RWPE1 (cell line): ENCODE measurements at places on chromosomes 2 and 18.
A peak's percentile ranks its signal among the peaks of the same experiment; 100 is the strongest.

DNA sequence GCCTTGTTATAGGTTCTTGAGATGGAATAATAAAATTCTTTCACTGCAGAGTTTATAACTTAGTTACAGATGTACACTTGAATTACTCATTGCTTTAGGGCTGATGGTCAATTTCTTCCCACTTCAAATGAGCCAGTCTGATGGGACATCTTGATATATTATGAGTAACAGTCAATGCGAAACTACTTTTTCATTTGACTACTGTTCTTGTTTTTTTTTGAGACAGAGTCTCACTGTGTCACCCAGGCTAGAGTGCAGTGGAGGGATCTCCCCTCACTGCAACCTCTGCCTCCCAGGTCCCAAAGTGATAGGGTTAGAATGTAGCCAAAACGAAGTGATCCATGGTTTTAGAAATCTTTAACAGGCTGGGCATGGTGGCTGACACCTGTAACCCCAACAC is 57.1 kb downstream of the ST3GAL5 start:
- no peak for DNase-seq

GRCh38 chr2:200156166-200156835 is 150.2 kb upstream of the SPATS2L start:
- DNase-seq = peak; percentile 82

- DNase-seq = no peak
Observed at GRCh38 chr2:19150726-19151125, 207.7 kb downstream of the OSR1 start.

DNA sequence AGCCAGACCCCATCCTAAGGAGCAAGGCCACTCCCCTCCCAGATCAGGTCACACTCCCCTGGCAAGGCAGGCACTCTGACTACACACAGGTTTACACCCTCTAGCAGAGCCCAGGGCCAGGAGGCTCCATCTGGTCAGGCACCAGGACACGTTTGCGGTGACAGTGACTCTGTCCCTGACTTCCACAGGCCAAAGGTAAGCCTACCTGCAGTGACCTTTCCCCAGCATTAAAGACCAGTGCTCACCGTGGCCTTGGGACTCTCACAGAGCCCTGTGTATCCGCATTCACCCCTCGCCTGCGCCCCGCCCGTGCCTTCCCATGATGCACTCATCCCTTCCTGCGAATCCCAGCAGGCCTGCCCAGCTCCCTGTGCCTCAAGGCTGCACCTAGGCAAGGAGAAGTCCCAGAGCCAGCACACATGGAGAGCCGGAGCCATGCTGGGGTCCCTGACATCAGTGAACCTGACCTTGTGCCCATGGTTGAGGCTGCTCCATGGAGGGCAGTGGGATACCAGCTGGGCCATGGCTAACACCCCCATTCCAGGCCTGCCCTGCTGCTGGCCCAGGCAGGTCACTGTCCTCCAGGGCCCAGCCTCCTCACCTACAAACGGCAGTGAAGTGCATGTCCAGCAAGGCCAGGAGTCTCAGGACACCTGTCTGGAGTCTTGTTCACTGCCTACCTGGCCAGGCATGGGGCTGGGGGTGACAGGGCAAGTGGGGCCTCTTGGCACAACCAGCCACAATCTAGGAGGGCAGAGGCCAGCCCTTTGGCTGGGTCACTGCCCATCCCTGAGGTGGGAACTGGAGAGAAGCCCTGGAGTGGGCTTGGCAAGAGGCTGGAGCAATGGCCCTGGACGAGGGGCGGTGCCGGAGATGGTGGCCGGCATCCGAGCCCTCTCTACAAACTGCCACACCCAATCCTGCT is 3.0 kb downstream of the NEURL3 start:
- DNase-seq = no peak

DNA sequence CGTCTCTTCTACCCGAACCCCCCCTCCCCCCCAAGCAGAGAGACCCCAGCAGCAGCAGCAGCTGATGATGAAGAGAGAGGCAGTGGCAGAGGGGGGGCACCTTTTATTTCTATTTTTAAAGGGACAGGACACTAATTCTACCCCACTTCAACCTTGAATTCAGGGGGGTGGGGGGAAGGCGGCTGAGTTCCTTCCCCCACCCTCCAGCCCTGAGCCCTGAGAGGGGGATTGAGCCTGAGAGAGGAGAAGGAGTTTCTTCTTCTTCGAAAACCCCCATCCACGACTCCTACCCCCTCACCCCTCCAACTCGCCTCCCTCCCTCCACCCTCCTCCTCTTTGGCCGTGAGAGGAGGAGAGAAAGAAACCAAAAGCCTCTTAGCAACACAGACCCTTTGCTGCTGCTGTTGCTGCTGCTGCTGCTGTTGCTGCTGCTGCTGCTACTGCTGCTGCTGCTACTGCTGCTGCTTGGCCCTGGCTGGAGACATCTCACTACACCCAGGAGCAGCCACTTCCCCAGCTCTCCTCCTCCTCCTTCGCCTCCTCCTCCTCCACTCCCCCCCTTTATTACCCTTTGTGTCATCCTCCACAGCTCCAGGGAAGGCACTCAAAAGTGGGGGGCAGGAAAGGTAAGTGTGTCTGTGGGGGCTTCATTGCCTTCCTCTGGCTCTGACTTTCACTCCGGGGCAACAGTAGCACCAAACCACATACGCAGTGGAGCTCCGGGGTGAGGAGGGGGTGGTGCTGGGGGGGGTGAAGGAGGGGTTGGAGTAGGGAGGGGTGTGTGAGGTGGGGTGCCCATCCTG is at the start of gene MBD5:
TSS of gene MBD5 (plus strand) at position 33 of the 803 bp plus-strand sequence.
- peak; percentile 13 for DNase-seq

DNA sequence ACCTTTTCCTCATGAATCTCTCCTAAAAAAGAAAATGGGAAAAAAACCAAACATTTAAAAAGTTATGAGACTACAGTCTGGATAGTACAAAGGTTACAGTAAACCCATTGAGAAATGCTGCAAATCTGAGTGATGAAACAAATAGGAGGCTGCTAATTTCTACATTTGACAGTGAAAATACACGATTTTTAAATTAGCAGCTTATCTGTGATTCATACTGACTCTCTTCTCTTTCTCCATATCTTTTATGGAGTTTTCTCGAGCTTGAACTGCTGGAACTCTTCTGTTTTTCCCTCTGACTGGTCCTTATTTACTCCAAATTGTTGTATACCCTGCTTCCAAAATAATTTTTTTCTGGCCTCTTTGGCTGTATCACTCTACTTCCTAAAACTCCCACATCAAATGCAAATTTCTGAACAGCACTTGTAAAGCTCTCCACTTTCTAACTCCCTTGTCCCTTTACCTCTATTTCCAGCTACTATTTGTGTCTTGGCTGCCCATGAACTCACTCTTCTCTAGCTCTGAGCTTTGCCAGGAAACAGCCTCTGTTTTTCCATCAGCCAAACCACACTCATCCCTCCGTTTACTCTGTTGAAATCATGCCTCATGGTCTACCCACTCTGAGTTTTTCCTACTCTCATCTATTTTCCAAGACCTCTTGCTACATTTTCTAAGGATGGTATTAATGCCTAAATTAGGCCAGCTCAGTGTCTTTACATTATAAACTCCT is 73.7 kb downstream of the RBMS1 start:
- DNase-seq = no peak

- peak; percentile 3 for DNase-seq
Observed at GRCh38 chr2:43737097-43737854, 36.6 kb upstream of the DYNC2LI1 start.

GRCh38 chr2:65420712-65421431 is 11.5 kb downstream of the SPRED2 start:
- peak; percentile 26 for DNase-seq

- DNase-seq = no peak
Observed at GRCh38 chr2:189131991-189132390, 47.6 kb downstream of the COL5A2 start.

- peak; percentile 59 for DNase-seq
Observed at GRCh38 chr2:90207454-90208058, 1516.1 kb downstream of the RPIA start.

DNA sequence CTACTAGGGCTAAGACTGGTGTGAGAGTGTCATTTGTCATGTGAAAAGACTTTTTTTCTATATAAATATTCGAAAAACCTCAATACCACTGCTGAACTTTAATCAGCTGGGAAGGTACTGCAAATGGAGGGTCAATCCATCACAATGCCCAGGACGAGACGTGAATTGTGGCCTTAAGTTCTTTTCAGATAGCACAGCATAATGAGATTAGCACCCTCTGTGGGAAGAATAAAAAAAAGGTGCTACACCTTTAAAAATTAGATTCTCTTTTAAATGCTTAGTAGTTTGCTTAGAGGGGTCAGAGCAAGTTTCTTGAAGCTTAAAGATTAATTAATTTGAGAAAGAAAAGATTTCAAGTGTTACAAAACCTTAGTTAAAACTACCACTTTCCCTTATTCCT is 5.6 kb downstream of the LRRTM1 start:
- DNase-seq = no peak

- DNase-seq = no peak
Observed at GRCh38 chr2:41445865-41446264, 602.0 kb upstream of the PKDCC start.

DNA sequence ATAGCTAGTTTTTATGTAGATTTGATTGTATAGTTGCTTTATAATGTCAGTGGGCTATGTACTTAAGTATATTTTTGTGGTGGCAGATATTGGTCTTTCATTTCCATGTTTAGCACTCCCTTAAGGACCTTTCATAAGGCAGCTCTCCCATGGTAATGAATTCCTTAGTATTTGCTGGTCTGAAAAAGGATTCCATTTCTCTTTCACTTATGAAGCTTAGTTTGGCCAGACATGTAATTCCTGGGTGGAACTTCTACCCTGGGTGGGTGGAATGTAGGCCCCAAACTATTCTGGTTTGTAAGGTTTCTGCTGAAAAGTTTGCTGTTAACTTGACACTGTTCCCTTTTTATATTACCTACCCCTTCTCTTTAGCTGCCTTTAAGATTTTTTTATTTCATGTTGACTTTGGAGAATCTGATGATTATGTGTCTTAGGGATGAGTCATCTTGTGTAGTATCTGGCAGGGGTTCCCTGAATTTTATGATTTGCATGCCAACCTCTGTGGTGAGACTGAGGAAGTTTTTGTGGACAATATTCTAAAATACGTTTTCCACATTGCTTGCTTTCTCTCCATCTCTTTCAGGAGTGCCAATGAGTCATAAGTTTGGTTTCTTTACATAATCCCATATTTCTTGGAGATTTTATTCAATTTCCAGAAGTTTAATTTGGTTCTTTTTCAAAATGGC is 65.4 kb upstream of the VRK2 start:
- peak; percentile 22 for DNase-seq

- no peak for DNase-seq
Observed at GRCh38 chr2:9018534-9018933, 15.1 kb upstream of the MBOAT2 start.

- DNase-seq = no peak
Observed at GRCh38 chr18:35571138-35571537, 10.4 kb upstream of the GALNT1 start.

- no peak for DNase-seq
Observed at GRCh38 chr18:35572644-35573043, 8.9 kb upstream of the GALNT1 start.

- peak; percentile 13 for DNase-seq
Observed at GRCh38 chr2:763766-764525, 86.7 kb upstream of the TMEM18 start.

- DNase-seq = peak; percentile 88
Observed at GRCh38 chr2:58046585-58047372, at the start of gene VRK2. VRK2 (plus strand) TSS chr2:58046806; CDS start chr2:58048832, 2,026 bp downstream.

DNA sequence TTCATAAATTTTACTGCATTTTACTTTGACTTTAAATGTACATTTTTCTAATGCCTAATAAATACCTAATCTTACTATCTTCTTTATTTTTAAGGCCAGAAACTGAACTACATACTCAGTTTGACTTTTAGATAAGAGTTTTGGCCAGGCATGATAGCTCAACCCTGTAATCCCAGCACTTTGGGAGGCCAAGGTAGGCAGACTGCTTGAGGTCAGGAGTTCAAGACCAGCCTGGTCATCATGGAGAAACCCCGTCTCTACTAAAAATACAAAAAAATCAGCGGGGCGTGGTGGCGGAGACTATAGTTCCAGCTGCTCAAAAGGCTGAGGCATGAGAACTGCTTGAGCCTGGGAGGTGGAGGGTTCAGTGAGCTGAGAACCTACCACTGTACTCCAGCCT is 9.1 kb downstream of the ATF2 start:
- DNase-seq = no peak

DNA sequence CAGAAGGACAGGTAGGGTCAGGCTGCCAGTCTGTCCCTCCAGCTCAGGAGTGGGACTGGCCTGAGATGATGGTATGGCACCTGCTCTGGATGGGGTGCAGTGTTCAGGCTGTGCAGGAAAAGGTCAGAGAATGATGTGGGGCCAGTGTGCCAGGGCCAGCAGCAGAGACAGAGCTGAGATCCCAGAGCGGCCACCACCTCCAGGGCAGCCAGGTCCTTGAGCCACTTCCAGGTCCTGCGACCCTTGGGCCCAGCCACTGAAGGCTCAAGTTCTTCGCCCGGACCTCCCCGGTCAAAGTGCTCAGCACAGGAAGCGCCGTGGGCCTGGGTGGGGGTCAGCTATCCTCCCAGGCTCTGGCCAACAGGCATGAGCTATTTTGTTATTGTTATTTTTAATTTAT is 12.1 kb upstream of the ARMC9 start:
- no peak for DNase-seq

- DNase-seq = no peak
Observed at GRCh38 chr18:12013186-12013916, 32.0 kb downstream of the IMPA2 start.

DNA sequence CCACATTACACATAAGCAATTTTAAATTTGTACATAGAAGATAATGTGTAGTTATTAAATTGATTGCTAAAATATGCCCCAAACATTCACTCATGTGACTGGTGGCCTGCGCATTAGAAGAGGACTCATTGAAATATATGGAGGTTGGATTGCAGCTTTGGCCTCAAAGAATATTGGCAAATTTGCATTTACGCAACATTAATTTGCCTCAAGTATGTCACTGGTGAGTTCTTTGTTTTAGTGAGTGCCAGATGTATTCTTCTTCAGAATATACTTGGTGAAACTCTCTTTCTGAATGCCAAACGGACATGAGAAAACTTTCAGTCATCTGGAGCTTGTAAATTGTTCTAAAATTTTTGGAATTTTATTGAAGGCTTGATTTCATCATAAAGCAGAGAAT is 5.9 kb upstream of the EFEMP1 start:
- no peak for DNase-seq

DNA sequence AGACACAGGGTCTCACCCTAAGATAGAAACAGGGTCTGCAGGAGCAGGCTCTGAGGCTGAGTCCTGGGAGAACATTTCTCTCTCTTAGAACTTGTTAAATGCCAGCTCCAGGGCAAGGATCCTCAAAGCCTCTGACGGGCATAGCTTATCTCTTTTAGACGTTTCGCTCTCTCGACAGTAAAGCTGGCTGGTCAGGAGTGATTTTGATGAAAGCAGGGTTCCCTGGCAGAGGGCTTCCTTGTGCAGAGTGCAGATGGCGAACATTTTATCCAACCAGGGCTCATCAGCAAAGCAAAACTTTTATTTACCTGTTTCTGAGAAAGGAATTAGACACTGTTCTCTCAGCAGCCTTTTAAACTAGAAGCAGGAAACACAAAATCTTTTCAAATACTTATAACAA is 350.8 kb downstream of the ALK start:
- DNase-seq = no peak

- no peak for DNase-seq
Observed at GRCh38 chr2:96913117-96913397, 43.2 kb upstream of the SEMA4C start.

GRCh38 chr2:190062053-190062452 is 476 bp downstream of the MSTN start:
- DNase-seq = no peak
